ENCODE measurements at places on chromosomes 6 and 20.

DNA sequence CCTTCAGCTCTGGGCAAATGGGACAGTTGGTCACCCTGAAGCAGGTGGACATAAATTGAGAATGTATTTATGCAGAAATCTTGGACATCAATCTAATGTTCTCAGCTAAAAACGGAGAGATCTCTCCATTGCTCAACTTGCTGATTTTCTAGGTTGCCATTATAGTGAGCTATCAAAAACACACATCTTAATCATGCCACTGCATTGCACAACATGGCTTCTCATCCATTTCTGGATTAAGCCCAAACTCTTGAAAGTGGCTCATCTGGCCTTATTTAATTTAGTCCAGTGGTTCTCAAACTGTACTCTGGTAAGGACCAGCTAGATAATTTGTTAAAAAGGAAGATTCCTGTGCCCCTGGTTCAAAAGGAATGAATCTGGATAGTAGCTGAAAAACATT lies 324.9 kb upstream of the CITED2 start:
- no peak for DNase-seq

DNA sequence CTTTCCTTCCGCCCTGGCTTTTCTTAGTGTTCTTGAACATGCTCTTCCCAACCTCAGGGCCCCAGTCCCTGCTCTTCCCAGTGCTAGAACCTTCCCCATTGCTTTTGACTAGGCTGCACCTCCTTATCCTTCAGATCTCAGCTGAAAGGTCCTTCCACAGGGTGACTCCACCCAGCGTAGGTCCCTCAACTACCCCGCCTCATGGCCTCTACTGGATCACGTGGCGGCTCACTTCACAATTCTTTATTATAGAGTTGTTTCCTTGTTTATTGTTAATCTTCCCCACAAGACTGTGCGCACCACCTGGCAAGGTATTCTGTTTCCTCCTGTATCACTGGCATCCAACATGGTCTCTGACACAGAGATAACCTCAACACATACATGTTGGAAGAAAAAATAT lies 31.2 kb downstream of the TTLL9 start:
- DNase-seq = no peak

DNA sequence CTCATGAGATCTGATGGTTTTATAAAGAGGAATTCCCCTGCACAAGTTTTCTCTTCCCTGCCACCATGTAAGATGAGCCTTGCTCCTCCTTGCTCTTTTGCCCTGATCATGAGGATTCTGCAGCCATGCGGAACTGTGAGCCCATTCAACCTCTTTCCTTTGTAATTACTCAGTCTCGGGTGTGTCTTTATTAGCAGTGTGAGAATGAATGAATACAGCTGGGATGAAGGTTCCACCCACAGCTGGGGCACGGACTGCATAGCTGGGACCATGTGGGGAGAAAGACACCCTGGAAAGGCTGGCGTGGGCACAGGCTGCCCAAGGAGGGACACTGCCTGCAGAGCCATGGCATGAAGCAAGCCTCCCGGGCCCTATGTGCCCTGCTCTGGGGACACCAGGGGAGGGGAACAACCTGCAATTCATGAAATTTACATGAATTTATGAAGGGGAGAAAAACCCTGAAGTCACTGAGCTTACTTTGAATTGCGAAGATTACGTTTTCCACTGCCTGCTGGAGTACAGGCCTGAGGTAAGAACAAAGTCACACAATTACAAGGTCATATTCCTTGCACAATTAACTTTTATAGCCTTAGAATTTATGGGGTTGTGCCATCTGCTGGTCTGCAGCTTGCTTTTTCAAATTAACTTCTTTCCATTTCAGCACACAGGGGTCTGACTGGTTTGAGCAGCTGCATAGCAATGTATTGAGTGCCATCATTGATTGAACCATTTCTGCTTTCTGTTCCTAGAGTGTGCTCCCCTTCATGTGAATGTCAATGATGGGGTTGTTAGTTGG lies 46.2 kb downstream of the SLC22A1 start:
- DNase-seq = no peak

DNA sequence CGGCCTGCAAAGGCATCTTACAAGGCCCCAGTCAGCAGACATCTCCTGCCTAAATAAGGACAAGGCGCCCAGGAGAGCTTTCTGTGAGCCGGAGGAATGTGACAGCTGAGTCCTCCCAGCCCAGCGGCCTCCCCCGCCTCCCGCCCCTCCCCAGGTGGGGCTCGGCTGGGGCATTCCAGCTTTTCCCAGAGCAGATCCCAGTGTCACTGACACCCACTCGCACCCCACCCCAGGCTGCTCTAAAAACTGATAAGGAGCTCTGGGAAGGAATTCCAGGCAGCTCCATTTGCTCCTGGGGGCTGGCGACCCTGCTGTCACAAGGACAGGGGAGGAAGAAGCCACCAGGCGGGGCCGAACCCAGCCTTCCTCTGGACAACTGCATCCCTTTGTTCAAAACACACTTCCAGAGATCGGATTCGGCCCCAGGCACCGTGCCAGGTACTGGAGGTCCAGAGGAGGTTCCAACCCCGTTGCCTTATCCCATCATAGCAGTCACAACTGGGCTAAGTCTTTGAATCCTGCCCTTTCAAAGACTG lies 49.7 kb downstream of the JPH2 start:
- no peak for DNase-seq

DNA sequence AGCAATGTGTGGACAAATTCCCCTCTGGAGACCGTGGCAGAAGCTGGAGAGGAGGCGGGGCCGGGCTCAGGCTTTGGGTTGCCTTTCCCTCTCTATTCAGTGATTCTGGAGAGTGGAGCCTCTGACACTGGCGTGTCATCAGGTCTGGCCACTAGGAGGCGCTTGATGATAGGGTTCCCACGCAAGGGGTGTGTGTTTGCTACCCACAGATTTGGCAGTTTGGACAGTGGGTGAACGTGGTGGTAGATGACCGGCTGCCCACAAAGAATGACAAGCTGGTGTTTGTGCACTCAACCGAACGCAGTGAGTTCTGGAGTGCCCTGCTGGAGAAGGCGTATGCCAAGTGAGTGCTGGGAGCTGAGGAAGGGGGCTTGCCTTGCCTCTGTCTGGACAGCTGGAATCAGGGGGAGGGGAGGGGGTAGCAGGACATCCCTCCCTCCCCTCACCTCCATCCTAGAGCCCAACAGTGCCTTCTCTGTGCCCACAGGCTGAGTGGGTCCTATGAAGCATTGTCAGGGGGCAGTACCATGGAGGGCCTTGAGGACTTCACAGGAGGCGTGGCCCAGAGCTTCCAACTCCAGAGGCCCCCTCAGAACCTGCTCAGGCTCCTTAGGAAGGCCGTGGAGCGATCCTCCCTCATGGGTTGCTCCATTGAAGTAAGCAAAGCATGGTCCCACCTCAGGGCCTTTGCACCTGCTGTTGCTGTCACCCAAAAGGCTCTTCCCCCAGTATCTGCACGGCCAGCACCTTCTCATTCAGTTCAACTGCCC lies 14.3 kb downstream of the CAPN11 start:
- peak; percentile 84 for DNase-seq

- DNase-seq = no peak
Observed at GRCh38 chr6:6858533-6858982, 249.2 kb upstream of the RREB1 start.

DNA sequence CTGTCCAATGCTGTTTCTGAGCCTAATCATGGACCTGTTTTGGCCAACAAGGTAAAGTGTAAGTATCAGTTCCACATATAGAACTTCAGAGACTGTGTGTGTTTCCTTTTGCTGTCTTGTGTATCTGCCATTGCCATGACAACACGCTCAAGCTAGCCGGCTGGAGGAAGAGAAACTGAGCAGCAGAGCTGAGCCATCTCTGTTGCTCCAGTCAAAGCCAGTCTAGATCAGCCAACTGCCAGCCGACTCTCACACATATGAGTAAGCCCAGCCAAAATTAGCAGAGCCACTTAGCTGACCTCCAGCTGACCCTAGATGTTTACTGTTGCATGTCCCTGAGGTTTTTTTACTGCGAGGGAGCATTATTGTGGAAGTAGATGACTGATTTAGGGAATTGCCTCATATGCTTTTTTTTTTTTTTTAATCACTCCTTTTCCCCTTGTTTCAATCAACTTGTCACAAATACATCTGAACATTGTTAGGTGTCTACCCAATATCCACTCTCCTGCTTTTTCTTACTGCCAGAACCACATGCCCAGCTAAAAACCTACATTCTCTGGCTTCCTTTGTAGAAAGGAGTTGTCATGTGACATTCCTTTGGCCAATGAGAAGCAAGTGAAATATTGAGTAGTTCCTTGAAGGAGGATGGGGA lies 304.3 kb upstream of the SUPT3H start:
- no peak for DNase-seq

- DNase-seq = no peak
Observed at GRCh38 chr20:52379723-52380336, 188.3 kb upstream of the ZFP64 start.

DNA sequence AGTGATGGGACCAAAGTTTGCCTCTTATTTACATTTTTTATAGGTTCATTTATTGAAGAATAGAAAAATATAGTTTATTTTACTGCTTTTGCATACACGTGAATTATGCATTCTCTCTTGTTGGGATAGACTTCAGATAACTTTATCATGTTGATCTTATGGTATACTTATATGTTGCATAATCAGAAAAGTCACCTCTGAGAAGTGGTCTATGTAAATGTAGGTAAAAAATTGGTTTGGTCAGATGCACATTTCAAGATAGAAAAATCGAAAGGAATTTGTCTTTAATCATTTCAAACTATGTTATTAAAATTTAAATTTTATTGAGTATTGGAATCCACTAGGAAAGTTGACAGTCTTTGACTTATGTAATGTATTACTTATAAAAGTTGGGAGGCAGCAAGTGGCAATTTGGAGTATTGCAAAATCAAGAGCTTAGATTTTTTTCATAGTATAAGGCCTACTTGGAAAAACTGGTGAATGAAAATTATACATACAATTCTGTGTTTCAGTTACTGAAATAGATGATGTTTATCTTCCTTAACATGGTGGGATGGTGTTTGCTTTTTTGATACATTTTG lies 2.4 kb downstream of the PHF3 start:
- DNase-seq = no peak

DNA sequence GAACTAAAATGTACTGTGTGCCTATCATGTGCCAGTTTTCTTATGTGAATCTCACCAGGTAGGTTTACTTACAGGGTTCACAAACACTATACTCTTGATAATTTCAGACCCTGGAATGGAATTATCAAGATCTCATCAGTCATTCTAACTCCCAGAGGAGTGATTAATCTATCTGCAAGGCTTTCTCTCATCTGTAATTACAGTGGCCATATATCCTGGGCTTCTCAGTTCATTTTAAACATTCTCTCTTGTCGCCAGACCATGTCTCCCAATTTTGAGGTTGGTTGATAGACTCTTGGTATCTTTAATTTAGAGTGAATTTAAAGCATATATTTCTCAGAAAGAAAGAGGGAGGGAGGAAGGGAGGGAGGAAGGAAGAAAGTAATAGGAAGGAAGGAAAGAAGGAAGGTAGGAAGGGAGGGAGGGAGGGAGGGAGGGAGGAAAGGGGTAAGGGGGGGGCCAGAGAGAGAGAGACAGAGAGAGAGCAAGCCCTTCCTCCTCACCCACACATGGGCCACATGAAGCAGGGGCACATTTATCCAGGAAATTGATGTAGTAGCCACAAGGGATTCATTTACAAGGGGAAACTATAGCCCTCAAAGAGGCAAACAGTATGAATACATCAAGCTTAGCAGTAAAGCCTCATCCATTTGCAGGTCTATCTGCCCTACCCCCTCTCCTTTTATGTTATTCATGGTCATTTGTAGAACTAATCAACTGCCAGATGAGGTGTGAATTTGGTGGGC lies 25.8 kb upstream of the NRSN1 start:
- no peak for DNase-seq

DNA sequence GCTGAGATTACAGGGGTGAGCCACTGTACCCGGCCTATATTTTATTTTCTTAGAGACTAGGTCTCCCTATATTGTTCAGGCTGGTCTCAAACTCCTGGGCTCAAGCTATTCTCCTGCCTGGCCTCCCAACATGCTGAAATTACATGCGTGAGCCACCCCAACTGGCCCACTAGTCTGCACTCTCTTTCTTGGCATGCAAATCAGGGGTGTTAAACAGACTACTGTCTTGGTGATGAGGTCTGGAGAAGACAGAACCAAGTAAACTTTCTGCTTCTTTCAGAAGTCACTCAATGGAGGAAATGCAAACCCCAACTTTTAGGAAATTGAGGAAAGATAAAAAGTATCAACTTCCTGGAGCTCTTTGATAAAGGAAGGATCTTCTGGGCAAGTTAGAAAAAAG lies 8.0 kb upstream of the TUBB2B start:
- DNase-seq = no peak

DNA sequence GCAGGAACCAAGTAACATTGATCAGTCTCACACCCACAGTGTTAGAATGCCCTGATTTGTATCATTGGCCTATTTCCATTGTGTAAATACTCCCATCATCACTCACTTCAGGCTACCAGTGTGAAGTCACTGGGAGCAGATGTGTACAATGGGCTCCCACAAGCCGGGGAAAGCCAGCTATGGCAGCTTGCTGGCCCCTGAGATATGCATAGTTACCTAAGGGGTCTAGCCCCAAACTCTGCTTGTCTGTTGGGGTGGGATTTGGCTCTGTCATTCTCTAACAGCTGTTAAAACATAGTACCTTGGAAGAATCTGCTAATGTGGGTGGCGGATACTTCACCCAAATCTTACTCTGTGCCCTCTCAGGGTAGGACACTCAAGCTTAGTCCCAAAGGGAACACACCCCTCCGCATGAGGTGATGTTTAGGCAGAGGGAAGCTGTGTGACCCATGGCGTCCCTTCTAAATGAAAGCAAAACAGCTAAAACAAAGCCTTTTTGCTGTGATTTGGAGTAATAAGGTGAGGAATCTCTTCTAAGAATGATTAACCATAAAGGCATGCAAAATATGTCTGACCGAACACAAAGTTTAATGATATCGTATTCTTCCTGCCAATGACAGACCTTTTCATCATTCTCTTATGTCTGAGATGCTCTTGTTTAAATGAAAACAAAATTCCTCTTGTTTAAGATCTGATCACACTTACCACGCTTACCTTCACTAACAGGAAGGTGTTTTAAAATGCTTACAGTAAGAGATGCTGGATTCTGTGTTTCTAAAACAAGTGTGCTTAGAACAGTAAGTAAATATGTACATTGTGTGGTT lies 45.9 kb upstream of the PXDC1 start:
- no peak for DNase-seq

DNA sequence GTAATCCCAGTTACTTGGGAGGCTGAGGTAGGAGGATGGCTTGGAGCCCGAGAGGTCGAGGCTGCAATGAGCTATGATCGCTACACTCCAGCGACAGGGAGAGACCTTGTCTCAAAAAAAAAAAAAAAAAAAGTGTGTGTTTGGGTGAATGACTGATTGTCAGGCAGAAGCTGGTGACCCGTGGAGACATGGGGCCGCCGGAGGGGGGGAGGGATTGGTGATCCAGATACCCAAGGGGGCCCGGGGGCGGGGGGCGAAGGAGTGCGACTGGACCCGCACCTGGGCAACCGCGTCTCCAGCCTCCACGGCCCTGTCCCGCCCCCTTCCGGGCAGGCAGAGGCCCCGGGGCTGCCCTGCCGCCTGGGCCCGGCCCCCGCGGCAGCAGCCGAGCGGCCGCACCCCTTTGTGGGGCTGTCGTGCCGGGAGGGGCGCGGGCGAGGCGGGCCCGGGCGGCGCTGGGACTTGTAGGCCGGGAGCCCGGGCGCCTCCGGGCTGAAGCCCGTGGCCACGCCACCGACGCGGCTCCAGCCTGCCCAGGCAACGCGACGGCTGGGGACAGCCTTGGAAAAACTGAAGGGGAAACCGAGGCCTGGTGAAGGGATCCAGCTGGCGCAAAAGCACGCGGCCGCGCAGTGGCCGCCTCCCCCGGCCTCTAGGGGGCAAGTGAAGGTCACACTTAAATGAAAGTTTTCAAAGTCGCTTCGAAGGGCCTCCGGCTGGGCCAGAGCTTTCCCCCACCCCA lies 2.1 kb upstream of the RBM38 start:
- DNase-seq = no peak
